ENCODE measurements at places on chromosomes 1 and 21. TPM values are rescaled to one million over a fixed set of nuclear protein-coding genes. Genes with fewer than 3 reads are reported as not detected.

AMPD1 gene
- total RNA-seq: not detected

HUNK gene
- total RNA-seq: 4.8 TPM

TSPAN1 gene
- total RNA-seq: 2.1 TPM

EIF3I gene
- 181 TPM for total RNA-seq

CYYR1 gene
- 9.3 TPM for total RNA-seq

SYT2 gene
- total RNA-seq: 0.11 TPM

NBPF10 gene
- total RNA-seq: 3.6 TPM

MROH7 gene
- 2.0 TPM for total RNA-seq

ILDR2 gene
- total RNA-seq: 0.48 TPM

OR2T29 gene
- not detected for total RNA-seq

KISS1 gene
- not detected for total RNA-seq

AGMAT gene
- total RNA-seq: not detected

CFHR5 gene
- total RNA-seq: not detected

AIM2 gene
- not detected for total RNA-seq

CTBS gene
- total RNA-seq: 13.9 TPM

CLCA4 gene
- total RNA-seq: 2.3 TPM

FCRL4 gene
- not detected for total RNA-seq

ANXA9 gene
- 67.5 TPM for total RNA-seq

PRDM15 gene
- 10.4 TPM for total RNA-seq

KRTAP19-1 gene
- 29.7 TPM for total RNA-seq

VPS72 gene
- 30.1 TPM for total RNA-seq

UBE2J2 gene
- 65.6 TPM for total RNA-seq

TFF1 gene
- total RNA-seq: not detected

UBL4B gene
- 1.1 TPM for total RNA-seq

FAM78B gene
- 1.4 TPM for total RNA-seq

NID1 gene
- total RNA-seq: 32.3 TPM

AMIGO1 gene
- 2.8 TPM for total RNA-seq

RLF gene
- total RNA-seq: 32.9 TPM

BATF3 gene
- total RNA-seq: 0.25 TPM

PLA2G2D gene
- total RNA-seq: not detected

BCL2L15 gene
- total RNA-seq: 0.60 TPM

CLDN17 gene
- total RNA-seq: not detected

AK5 gene
- 1.1 TPM for total RNA-seq

VSIG8 gene
- 22.6 TPM for total RNA-seq

KRTAP11-1 gene
- 36.0 TPM for total RNA-seq

GBP7 gene
- not detected for total RNA-seq

MX1 gene
- total RNA-seq: 7.8 TPM

ARF1 gene
- total RNA-seq: 385 TPM

PLOD1 gene
- 47.6 TPM for total RNA-seq

ARHGEF16 gene
- total RNA-seq: 8.1 TPM

FCRL5 gene
- total RNA-seq: not detected

SH2D1B gene
- not detected for total RNA-seq

ZNF697 gene
- total RNA-seq: 2.6 TPM

All from suprapubic skin (tissue), 4 donors.